ENCODE measurements at places on chromosomes 5 and 9.
A peak's percentile ranks its signal among the peaks of the same experiment; 100 is the strongest.

- DNase-seq, result no peak
These were observed 105.4 kb downstream of the DCP2 start for GRCh38 chr5:113081881-113082546.

- DNase-seq, result no peak
These were observed 22.6 kb downstream of the ABCA1 start for GRCh38 chr9:104905153-104905901.

DNA sequence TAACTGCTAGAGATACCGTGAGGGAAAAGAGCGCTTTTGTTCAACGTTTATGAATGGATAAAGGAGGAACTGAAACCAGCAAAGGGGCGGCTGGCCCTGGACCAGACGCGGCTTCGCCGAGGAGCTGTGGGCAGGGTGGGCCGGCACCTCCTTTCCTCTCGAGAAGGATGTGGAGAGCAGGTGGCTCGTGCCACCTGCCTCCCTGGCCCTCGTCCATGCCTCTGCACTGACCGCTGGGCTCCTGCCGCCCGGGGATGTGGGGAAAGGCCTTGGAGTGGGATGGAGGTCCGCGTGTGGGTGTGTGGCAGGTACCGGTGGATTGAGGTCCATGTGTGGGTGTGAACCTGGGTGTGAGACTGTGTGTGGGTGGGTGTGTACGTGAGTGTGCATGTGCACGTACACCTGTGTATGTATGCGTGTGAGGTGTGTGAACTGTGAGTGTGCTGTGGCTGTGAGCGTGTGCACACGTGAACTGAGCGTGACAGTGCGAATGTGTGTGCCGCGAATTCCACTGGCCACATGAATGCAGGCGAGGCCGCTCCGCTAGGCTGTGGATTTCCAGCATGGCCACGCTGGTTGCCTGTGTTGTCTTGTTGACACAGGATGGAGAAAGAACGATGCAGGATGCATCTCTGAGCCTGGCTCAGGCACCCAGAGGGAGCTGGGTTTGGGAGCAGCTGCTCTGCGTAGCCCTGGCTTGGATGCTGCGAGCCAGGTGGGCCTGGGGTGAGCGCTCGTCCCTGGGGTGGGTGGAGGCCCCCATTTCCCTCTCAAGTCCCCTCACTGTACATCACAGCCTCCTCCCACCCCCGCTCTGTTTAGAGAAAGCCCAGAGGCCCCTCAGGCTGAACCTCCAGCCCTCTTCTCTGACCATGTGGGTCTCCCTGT, 4.4 kb upstream of the CEP72 start:
- DNase-seq, result no peak

DNA sequence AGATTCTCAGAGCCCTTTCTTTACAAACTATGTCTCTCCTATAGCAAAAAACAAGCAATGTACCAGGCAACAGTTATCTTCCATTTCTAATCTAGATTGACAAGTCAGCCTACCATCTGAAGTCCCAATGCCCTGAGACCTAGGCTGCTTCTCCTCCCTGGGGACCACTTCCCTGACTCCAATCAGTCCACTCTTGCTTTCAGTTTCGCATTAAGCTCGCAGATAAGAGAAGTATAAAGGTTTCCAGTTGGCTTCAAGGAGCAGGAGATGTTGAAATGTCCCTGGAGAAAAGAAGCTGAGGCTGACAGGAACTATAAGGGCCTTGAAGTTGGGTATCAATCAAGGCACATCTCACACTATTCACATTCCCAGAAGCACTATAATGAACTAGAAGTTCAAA, 32.3 kb downstream of the ERP44 start:
- DNase-seq, result no peak

- no peak for DNase-seq
These were observed 362.6 kb downstream of the DNAH5 start for GRCh38 chr5:13581914-13582313.

GRCh38 chr5:132504746-132505145, 14.2 kb upstream of the IRF1 start:
- no peak for DNase-seq

DNA sequence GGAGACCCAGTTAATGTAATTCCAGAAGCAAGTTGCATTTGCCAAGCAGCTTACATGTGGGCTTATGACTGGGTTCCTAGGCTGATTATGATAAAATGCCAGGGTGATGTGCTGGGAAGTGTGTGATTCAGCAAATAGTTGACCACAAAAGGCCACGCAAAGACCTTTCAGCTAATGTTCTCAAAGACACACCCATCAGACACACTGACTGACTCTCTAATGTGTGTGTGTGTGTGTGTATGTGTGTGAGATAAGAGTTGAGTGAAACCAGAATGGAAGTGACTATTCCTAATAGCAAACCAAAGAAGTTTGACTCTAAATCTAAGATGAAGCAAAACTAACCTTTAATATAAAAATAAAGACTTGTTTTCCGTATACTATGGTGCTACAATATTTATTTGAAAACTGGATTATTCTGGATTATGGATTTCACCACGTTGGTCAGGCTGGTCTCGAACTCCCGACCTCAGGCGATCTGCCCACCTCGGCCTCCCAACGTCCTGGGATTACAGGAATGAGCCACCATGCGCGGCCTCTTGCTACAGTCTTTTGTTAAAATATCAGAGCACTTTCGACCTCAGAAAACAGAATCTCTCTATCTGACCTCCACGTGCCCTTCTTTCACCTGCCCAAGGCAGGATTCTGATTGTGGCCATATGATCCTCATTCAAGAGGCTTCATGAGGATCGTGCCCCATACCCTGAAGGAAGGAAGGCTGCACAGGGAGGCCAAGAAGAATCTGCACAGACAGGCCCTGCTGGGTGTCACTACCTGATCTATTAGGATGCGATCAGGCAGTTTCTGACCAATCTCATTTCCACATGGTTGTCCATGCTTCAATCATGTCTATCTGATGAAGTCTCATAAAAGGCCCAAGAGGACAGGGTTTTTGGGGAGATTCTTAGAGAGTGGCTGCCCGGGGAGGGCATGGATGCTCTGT, 75.6 kb downstream of the USP20 start:
- peak; percentile 98 for DNase-seq

GRCh38 chr9:89740722-89741121, 135.9 kb downstream of the GADD45G start:
- DNase-seq, result no peak

- DNase-seq, result no peak
These were observed 177.8 kb upstream of the STK32A start for GRCh38 chr5:147057051-147057450.

GRCh38 chr5:163361450-163361849, 75.9 kb upstream of the CCNG1 start:
- no peak for DNase-seq

GRCh38 chr9:130665029-130665430, 636 bp downstream of the PRDM12 start:
- no peak for DNase-seq

GRCh38 chr9:124079176-124079925, 67.8 kb downstream of the LHX2 start:
- DNase-seq, result peak; percentile 84

GRCh38 chr9:76602199-76602598, 143.2 kb downstream of the GCNT1 start:
- no peak for DNase-seq

DNA sequence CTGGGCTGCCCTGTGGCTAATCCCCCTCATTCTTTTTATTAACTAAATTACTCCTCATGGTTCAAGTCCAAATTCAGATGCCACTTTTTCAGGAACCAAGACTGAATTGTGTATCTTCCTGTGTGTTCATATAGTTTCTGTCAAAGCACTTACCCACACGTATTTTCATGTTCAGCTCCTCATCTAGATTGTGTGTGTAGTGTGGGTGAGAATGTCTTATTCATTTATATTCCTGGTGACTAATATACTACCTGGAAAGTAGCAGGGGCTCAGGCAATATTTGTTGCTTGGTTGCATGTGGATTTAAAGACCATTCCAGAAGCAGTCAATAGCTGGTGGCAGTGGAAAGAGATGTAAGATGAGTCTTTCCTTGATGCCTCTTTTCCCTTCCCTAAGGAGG, 48.5 kb upstream of the SRP19 start:
- DNase-seq, result no peak

- no peak for DNase-seq
These were observed 12.8 kb downstream of the BTNL9 start for GRCh38 chr5:181052672-181053487.

DNA sequence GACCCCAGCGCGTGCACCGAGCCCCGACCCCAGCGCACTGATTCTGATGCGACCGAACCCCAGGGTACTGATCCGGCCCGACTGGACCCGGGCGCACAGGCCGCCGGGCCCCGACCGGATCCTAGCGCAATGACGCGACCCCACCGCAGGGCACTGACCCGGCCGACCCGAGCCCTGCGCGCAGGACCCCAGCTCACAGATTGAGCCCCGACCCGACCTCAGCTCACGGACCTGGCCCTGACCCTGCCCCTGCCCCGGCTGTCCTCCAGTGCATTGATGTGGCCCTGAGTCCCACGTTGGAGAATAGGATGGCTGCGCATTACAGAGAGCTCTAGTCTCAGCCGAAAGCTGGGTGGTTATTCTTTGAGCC, 438 bp downstream of the TRIP13 start:
- DNase-seq, result no peak

DNA sequence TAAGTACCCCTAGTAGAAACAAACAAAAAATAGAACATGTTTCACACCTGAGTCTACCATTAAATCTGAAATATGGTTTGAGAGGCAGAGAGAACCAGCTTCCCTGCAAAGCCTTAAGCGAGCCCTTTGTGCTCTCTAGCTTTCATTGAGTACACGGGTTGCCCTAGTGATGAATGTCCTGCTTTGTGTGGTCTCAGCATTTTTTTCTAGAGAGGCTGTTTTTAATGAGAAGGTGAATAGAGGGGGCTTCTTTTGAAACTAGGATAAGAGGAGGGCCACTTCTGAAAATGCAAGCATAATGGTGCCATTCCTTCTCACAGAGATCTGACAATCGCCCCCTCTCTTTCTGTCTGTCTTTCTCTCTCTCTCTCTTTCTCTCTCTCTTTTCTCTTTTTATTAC, 131.3 kb downstream of the MACIR start:
- DNase-seq, result no peak

DNA sequence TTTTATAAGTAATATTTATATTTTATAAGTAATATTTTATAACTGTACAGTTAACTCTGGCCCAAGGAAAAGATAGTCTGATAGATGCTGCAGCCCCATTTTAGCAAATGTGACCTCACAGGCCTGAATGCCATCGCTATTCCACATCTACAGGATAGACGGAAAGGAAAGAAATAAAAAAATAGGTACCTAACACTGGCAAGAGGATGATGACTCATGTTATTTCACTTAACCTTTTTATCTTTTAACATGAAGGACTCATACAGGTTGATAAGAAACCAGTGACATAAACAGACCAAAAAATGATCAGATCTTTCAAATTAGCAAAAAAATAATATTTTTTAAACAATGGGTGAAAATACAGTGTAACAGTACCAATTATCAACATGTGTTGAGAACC, 2.7 kb downstream of the CD274 start:
- DNase-seq, result no peak

DNA sequence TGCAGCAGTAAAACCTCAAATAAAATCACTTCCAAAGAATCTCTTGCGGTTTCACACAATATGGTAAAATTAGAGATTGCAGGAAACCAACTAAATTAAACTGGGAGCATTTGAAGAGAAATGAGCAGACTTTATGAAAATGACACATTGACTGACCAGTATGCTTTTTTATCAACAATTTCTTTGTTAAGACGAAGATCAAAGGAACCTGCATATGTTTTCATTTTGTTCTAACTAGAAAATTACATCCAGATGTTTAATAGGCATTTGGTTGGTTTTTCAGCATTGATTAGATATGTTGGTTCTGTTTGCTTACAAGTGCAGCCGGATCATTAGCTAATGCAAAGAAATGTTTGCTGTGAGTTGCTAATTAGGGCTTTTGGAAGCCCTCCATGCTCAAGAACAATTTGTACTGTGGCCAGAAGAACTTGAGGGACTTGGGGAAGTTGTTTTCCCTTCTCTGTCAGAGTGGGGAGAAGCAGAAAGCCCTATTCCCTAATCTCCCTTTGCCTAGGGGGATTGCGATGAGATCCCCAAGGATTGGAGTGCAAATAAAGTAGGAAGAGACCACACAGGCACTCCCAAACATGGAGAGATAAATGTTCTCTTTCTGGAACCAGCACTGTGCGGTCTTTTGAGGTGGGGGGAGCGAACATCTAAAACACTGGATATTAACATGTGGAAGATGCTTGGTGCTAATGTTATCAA, 4.5 kb upstream of the TLE1 start:
- DNase-seq, result no peak

DNA sequence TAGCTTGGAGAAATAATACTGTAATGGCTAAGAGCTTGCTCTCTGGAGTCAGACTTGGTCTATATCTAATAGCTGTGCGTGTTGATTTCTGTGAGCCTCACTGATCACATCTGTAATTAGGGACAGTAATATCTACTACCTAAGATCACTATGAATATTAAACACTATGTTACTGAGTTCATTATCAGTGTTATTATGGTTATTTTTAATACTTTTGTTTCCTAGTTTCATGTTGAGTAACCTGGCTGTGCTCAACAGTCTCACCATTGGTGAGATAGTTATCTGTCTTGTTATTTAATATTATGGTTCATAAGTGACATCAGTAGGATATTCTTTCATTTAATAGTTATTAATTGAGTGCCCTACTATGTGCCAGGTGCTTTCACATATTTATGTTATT, 22.4 kb upstream of the CAVIN4 start:
- no peak for DNase-seq

- no peak for DNase-seq
These were observed 4.8 kb downstream of the TPM2 start for GRCh38 chr9:35684921-35685320.

DNA sequence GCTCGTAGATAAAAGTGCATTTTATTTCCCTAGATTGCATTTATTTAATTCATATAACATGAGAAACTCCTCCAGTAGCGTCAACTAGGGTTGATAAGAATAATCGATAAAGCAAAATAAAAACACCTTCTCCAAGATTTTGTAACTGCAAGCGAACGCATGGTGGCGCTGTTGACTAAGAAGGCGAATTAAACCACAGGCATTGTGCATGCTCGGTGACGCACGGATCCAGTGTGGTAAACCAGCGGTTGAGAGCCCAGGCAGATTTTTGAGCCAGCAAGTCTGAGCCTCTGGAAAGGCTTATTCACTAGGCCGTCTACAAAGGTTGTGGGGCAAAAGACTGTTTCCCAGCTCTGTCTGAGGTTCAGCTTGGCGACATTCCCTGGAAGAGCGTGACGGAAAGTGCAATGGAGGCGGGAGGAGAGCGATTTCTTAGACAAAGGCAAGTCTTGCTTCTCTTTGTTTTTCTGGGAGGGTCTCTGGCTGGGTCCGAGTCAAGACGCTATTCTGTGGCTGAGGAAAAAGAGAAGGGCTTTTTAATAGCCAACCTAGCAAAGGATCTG, at the start of gene PCDHB3:
Gene PCDHB3 (plus strand): TSS at position 231 of the 563 bp plus-strand sequence. CDS start 177 bp downstream, at position 408.
- no peak for DNase-seq

DNA sequence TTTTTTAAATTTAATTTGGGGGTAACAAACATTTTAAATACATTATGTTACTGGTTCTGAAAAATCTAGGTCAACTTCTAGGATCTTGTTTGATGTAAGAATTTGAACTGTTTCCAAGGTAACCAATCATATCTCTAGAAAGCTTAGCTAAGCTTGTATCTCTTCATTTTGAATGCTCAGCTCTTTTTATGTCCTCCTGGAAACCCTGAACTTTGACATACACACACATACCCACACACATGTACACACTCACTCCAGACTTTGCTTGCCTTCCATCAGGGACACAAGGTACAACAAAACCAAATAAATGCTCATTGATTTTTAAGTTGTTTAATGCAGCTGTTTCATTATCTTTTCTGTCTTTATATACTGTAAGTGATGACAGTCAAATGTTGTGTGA, 178.5 kb downstream of the RAB3C start:
- no peak for DNase-seq

- DNase-seq, result no peak
These were observed 28.5 kb upstream of the PHF24 start for GRCh38 chr9:34929506-34930102.
